ENCODE measurements at places on chromosomes 12 and 14.

- DNase-seq, result no peak
Measured at GRCh38 chr12:93759512-93760081, 82.4 kb downstream of the CRADD start.

DNA sequence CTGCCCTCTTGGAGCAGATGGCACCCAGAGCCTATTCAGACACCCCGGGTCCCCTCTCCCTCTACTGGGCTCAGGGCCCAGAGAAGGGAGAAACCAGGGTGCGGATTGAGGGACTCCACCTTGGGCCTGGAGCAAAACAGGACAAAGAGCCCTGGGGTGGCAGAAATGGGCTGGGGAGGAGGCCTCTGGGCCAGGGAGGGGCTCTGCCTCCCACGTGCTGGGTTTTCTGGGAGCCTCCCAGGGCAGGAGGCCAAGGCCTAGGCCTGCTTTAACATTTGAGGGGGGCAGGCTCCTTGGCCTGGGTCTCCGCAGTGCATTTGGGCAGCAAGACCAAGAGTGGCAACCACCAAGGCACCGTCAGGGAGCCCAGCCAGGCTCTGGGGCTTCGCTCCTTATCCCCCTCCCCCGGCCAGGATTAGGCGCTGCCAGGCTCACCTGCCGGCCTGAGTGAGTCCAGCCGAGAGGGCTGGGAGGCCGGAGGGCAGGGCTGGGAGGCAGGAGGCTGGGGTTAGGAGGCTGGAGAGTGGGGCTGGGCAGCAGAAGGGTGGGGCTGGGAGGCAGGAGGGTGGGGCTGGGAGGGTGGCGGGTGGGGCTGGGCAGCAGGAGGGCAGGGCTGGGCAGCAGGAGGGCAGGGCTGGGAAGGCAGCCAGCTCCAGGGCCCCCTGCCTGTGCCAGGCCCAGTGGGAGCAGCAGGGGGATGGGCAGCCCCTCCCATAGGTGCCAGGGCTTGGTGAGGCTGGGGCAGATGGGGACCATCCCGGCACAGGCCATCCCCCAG lies 101.8 kb upstream of the EIF5 start:
- DNase-seq, result no peak

GRCh38 chr14:35695647-35696046 lies 113.4 kb downstream of the RALGAPA1 start:
- no peak for DNase-seq

DNA sequence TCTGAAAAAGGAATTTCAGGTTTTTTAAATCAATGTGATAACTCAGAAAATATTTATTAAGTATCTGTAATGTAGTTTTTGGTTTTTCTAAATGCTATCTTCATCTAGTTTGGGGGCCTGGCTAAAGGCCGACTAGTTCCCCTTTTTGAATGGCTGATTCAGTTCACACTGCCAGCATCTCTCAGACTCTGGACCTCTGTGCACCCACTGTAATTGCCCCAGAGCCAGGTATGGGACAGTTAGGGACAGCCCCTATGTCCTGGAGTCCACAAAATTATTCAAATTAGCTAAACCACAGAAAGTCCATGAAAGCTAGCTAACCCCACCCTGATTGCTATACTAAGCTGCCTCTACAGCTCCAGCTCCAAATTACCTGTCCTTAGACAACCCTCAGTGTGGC lies 49.1 kb upstream of the RGS6 start:
- no peak for DNase-seq

GRCh38 chr14:55446127-55446736 lies 5.8 kb upstream of the TBPL2 start:
- DNase-seq, result peak; percentile 72

GRCh38 chr14:81200054-81200453 lies 20.7 kb downstream of the GTF2A1 start:
- DNase-seq, result no peak

GRCh38 chr12:51971679-51972421 lies 20.4 kb downstream of the ACVR1B start:
- peak; percentile 35 for DNase-seq

DNA sequence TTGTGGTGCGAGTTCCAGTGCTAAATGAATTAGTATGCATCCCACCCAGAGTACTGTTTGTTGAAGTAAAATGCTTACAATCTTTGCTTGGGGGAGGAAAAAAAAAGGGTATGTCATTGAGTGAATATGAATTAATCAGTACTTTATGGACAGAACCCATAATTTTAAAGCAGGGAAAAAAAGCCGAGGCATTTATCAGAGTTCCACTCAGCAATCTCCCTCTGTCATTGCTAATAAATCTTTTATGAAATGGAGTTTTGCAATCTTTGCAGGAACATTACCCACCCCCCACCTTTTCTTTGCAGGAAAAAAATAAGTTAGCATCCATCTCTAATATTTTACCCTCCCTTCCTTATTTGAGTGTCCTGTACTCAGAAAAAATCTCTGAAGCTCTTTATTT lies 127.9 kb upstream of the TMPO start:
- DNase-seq, result no peak

- DNase-seq, result no peak
Measured at GRCh38 chr14:29885988-29886387, 41.7 kb downstream of the PRKD1 start.

DNA sequence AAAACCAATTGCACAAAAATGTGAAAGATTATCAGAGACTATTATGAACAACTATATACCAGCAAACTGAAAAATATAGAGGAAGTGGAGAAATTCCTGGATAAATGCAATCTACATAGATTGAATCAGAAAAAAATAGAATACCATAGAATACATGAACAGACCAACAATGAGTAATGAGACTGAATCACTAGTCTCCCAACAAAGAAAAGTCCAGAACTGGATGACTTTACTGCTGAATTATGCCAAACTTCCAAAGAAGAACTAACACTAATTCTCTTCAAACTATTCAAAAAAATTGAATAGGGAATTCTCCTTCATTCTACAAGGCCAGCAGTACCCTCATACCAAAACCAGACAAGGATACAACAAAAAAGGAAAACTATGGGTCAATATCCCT lies 60.6 kb downstream of the GUCY2C start:
- no peak for DNase-seq

DNA sequence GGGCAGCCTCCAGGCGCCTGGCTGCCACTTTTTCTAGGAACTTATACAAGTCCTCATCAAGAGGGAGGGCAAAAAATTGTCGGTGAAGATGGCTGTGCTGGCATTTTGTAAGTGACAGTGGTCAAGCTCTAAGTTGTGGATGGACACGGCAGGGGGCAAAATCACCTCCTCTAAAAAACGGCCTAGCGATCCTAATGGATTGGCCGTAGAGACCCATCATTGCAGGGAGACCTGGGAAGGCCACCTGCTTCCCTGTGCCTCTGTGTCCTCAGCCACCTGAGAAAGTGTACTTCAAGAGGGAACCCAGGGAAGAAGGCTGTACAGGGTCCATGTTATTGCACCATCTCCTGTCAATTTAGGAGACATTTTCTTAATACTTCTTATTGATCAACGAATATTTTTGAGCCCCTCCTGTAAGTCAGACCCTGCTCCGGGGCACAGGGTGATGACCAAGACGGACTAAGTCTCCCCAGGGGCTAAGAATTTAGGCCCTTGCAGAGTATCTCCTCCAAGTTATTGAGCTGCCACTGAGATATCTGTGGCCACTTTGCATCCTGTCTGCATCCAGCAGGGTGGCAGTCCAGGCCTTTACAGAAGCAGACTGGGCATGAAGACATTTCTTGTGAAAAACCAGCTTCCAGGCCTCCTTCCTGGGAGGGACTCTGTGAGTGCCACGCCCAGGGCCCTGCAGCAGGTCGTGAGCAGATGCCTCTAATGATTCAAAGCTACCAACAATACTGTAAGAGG lies 40.5 kb downstream of the PSMA6 start:
- peak; percentile 14 for DNase-seq

Measured in AML-193 (cell line).